ENCODE measurements at places on chromosomes 4 and X.

DNA sequence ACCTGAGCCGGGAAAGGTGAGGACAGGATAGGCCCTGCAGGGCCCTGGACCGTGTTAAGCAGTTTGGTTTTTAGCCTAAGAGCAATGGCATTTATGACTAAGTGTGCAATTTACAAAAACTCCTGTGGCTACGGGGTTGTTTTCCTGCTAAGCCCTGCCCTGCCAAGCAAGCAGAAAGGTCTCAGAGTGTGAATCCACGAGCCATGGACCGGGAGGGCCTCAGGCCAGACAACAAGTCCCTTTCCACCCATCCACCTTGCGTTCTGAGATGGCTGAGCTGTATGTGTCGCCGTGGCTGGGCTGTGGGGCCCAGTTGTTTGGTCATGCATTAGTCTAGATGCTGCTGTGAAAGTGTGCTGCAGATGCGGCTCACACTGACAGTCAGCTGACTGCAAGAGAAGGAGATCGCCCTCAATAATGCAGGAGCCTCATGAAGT lies 33.9 kb upstream of the AFAP1 start:
- no peak overlapping the region for H3K4me3 ChIP-seq
- H3K4me1 ChIP-seq: peaks cover 18% of the 10 kb centered on the region
- H3K27me3 ChIP-seq: no peaks in the 10 kb centered on the region
- no peak overlapping the region for H3K27ac ChIP-seq

- H3K4me3 ChIP-seq: no peak overlapping the region
- H3K4me1 ChIP-seq: no peaks in the 10 kb centered on the region
- DNase-seq: no peak
- no peak overlapping the region for H3K27ac ChIP-seq
- no peaks in the 10 kb centered on the region for H3K27me3 ChIP-seq
Measured at GRCh38 chr4:78451407-78451806, 100.2 kb upstream of the ANXA3 start.

GRCh38 chrX:68684291-68684918 lies 36.9 kb downstream of the STARD8 start:
- peak; percentile 56 for DNase-seq
- H3K27me3 ChIP-seq: no peaks in the 10 kb centered on the region
- no peak overlapping the region for H3K4me3 ChIP-seq
- peaks cover 2% of the 10 kb centered on the region for H3K4me1 ChIP-seq

- no peaks in the 10 kb centered on the region for H3K36me3 ChIP-seq
- no peak overlapping the region for H3K4me3 ChIP-seq
- no peaks in the 10 kb centered on the region for H3K27me3 ChIP-seq
- H3K4me1 ChIP-seq: no peaks in the 10 kb centered on the region
Measured at GRCh38 chr4:34258176-34258575, 1986.1 kb downstream of the ARAP2 start.

DNA sequence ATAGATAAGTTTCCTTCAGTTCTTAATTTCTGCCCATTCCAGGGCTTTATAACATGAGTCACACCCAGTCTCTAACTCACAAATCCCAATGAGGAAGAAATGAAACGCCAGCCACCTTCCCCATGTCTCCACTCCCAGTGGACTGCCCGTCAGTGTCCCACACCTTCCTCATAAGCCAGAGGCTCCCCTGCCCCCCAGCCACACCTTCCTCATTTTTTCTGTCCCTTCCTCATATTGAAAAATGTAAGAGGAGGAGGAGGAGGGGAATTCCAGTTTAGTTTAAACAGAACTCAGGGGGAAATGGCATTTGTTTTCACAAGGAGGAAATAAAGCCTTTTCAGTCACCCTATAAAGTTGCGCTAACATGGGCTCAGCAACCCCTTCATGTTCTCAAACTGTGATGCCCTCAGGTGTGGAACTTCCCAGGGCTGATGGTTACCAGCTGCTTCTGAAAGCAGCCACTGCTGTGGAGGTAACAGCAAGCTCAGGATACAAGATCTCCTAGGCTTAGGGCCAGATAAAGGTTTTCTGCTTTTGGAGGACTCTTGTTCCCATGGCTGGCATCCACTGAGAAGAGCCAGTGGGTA lies 97.8 kb downstream of the PARM1 start:
- no peak for DNase-seq
- H3K27ac ChIP-seq: no peak overlapping the region
- H3K4me1 ChIP-seq: no peaks in the 10 kb centered on the region
- no peaks in the 10 kb centered on the region for H3K36me3 ChIP-seq

DNA sequence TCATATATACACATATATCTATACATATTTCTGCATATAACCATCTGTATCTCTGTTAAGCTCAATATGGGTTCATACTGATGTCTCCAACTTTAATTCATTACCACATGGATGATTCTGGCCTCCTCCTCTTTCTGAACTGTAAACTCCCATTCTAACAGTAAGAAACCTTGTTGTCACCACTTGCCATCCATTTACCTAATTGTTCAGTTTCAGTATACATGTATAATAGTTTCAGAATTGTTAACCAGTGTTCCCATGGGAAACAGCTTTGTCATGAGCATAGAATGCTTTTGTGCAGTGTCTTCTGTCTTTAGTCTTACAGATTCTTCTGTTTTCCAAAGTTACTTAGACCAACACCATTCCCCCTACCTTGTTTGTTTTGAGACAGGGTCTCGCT lies 35.9 kb downstream of the SLC9A6 start:
- no peak for DNase-seq
- H3K4me1 ChIP-seq: no peaks in the 10 kb centered on the region
- H3K27me3 ChIP-seq: no peaks in the 10 kb centered on the region
- H3K4me3 ChIP-seq: no peak overlapping the region

GRCh38 chr4:156336511-156336910 lies 382.8 kb upstream of the CTSO start:
- H3K36me3 ChIP-seq: no peaks in the 10 kb centered on the region
- no peak overlapping the region for H3K4me3 ChIP-seq
- H3K27me3 ChIP-seq: no peaks in the 10 kb centered on the region
- H3K4me1 ChIP-seq: no peaks in the 10 kb centered on the region

- no peak overlapping the region for H3K4me3 ChIP-seq
- no peaks in the 10 kb centered on the region for H3K27me3 ChIP-seq
- H3K27ac ChIP-seq: no peak overlapping the region
- H3K4me1 ChIP-seq: no peaks in the 10 kb centered on the region
Measured at GRCh38 chrX:311156-312129, 7.2 kb downstream of the GTPBP6 start.
